ENCODE measurements at places on chromosomes 12 and 14.
A peak's percentile ranks its signal among the peaks of the same experiment; 100 is the strongest.

DNA sequence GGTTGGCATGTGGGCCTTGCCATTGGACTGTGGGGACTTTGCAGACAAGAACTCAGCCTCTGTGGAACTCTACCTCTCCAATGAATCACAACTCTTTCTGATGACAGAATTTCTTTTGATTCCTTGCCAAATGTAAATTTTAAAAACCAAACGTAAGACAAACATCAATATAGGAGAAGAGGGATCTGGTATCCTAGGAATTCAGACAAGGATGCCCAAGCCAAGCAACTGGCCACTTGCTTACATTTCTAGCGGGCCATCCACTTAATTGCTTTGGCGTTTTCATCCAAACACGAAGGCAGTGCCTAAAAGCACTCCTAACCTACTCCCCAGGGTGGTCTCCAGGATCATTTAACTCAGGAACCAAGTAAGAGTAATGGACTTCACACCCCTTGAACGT lies 23.4 kb upstream of the RAB35 start:
- no peak for DNase-seq

- DNase-seq: no peak
Observed at GRCh38 chr12:132544080-132544397, 54.1 kb downstream of the FBRSL1 start.

DNA sequence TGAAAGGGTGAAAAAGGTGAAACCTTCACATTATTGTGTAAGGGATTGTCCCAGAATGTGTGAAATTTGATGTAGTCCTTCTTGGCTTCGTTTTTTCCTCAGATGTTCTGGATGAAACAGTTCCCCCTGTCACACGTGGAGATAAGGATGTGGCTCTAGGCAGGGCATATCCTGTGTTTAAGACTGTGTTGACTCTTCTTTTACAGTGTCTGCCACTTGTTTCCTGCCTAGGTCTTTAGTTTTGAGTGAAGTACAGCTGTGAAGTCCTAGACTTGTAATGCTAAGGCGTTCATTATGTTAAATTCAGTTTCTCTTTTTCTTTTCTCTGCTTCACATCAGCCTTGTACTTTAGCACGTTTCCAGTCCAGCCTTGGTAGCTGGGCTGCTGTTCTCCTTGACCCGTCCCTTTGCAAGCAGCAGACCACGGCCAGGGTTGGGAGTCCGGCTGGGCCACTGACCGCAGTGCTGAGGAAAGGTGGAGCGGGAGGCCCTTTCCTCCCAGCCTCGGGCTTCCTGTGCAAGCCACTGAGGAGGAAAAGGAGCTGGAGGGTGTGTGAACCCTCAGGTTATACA lies 59.1 kb downstream of the RASSF3 start:
- DNase-seq: peak; percentile 87

GRCh38 chr14:34593740-34594375 lies 36.1 kb downstream of the SNX6 start:
- no peak for DNase-seq

GRCh38 chr12:2165021-2165420 lies 112.2 kb downstream of the CACNA1C start:
- DNase-seq: no peak

Data from activated CD4-positive, alpha-beta T cell treated with anti-CD3 and anti-CD28 coated beads, Interleukin-10, Interleukin-2, amounts not matched to agents 100 ng/mL and 50 ng/mL, durations not matched to agents 16 hours and 8 hours (primary cell).